BE2C (cell line): ENCODE measurements at places on chromosomes 16 and 17.

DNA sequence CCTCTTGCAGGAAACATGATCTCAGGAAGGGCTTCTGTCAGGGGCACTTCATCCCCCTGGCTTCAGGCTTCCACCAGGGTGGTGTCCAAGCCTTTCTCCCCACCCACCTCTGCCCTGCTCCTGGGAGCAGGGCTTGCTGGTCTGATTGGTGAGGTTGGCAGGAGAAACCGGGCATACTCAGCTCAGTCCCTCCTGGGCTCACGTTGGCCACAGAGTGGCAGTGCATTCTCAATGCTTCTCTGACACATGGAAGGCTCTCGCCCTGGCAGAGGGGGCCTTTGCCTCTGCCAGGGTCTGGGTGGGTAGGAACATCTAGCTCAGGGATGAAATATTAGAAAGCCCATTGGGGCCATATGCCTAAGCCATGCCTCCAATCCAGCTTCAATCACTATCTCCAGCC is 142.8 kb downstream of the AXIN2 start:
- DNase-seq, result no peak

- no peak for DNase-seq
These were observed 5.2 kb downstream of the ATMIN start for GRCh38 chr16:81040842-81041241.

DNA sequence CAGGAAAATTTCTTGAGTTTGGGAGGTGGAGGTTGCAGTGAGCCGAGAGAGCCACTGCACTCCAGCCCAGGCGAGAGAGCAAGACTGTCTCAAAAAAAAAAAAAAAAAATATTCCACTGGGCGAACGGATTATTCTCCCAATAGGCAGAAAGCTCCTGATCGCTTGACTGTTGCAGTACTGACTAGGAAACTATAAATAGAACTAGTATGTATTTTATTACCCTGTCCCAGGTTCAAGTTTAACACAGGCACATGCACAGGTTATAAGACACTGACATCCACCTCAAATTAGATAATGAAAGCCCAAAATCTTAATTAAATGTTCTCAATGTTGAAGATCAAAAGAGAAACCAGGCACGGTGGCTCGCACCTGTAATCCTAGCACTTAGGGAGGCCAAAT is 11.5 kb downstream of the PARN start:
- no peak for DNase-seq

DNA sequence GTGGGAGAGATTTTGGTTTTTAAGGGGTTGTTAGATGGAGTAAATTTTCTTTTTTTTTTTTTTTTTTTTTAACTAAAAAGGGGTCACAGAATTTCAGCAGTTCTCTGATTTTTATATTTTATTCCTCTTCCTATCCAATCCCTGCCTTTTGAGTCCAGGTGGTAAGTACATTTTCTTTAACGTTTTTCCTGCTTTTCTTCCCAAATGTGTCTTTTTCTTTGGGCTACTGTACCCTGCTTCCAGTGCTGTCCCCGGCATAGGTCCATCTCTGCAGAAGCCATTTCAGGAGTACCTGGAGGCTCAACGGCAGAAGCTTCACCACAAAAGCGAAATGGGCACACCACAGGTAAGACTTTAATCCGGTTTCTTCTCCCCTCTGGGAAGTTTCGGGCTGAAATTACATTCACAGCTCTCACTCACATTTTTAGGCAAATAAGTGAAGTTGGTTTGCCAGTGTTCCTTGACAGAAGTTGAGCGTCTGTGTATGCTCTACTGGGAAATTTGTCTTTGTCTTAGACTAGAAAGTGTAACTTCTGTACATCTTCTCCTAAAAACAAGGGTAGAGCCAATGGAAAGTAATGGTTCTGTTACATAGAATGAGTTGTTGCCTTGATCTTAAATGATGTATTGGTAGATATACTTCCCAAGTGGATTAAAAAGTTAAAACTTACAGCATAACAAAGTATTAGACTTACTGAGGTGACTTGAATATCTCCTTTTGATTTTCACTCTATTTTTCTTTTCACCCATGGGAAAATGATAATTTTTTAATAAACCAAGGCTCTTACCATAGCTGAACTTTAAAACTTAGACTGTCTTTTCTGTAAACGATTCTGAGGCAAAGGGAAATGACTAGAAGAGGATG is 54.5 kb downstream of the TUBD1 start:
- DNase-seq, result no peak

- DNase-seq, result no peak
These were observed 263.1 kb upstream of the TNRC6C start for GRCh38 chr17:77695386-77695785.

DNA sequence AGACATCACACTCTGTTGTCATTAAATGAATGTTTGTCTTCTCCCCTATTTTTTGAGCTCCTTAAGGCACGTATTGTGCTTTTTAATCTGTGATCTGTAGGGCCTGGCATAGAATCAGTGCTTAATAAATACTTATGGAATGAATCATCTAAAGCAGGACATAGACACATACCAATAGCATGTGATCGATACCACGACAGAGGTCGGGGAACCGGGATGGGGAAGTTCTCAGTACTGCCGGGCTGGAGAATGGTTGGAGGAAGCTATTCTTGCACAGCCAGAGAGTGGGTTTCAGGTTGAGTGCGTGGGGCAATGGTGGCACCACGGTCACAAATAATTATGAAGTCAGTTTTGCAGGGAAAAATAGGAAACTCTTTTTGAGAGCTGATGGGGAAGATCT is 26.8 kb downstream of the NLRP1 start:
- DNase-seq, result no peak

GRCh38 chr17:66347661-66348514 is 45.5 kb downstream of the PRKCA start:
- DNase-seq, result no peak

- DNase-seq, result no peak
These were observed 182.6 kb downstream of the LGALS9B start for GRCh38 chr17:20284570-20285295.

DNA sequence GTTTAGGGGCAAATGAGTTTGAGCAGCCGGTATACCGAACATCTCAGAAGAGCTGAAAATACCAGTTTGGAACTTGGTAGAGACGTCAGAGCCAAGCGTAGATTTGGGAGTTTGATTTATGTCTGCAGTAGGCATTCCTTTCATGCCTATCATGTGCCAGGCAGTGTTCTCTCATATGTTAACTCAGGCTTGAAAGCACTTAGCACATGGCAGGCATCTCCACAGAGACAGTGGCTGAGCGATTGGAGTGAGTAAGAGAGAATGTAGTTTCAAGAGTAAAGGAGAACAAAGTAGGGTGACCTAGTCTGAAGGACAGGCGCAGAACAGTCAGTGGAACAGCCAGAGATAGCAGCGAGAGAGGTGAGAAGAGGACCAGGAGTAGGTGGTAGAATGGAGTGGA is 207.0 kb downstream of the FTO start:
- no peak for DNase-seq
